ENCODE measurements at places on chromosomes 7 and 10. TPM values are rescaled to one million over a fixed set of nuclear protein-coding genes. Genes with fewer than 3 reads are reported as not detected.

CDK1 gene
- 3.8 TPM for total RNA-seq

ZNF800 gene
- 31.6 TPM for total RNA-seq

BEND7 gene
- total RNA-seq, result 21.1 TPM

CDC14C gene
- not detected for total RNA-seq

STEAP2 gene
- 6.8 TPM for total RNA-seq

TYW1B gene
- total RNA-seq, result 22.0 TPM

UNCX gene
- total RNA-seq, result not detected

SYNPO2L gene
- total RNA-seq, result not detected

FAM131B gene
- not detected for total RNA-seq

FGL2 gene
- total RNA-seq, result 20.9 TPM

SPDYE8 gene
- total RNA-seq, result not detected

MSMB gene
- 7.8 TPM for total RNA-seq

GPR37 gene
- total RNA-seq, result 0.31 TPM

All from upper lobe of left lung (tissue), 6 donors.